ENCODE measurements at places on chromosomes 2 and 18.
A peak's percentile ranks its signal among the peaks of the same experiment; 100 is the strongest.

DNA sequence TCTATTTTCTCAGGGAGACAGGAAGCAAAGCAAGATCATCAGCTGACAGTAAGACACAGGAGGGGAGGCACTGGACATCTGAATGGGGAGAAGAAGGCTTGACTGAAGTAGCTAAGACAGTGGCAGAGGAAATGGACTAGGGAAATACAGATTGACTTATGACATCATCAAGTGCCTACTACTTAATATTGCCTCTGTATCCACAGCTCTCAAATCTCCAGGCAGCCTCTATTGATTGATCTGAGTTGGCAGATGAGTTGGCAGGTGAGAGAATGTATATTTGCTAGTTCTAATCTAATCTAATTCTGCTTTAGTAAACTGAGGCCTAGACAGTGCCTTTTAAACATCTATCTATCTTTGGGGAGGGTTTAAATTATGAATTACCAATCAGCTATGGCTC, 242.1 kb downstream of the SLC8A1 start:
- DNase-seq, result no peak

GRCh38 chr2:213079756-213080155, 71.7 kb downstream of the IKZF2 start:
- DNase-seq, result no peak

DNA sequence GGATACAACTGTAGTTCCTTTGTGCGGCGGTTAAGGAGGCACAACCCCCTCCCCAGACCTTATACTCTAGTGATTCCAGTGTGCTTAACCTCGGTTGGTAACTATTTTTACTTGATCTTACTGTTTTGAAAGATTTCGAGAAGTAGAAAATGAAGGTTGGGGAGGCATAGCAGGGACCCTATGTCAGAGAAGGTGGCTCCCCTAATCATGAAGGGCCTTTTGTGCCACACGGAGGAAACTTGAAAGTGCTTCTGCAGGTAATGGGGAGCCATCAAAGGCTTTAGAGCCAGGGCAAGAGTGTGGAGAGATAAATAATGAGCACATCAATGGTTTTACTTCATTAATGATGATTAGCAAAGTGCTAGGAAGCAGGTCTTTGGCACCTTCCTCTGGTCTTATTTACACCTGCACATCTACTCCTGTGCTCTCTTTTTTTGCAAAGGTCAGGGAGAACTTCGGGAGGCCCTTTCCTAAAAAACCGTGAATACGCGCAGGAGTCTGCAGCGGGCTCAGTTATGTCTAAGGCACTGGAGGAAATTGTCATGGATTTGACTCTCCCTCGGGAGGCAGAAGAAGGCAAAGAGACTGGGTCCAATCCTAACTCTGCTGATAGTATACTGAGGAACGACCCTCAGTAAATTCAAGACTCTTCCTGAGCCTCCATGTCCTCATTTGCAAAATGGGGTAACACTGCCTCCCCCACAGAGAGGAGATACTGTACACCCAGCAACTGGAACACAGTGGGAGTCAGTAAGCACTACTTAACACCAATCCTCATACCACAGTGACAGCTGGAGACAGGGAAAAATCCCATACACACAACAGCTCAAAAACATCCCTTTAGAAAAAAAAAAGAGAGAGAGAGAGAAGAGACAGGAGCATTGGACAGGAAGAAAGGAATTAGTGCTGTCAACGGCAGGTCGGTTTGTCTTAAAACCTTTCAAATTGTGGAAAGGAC, 81.6 kb downstream of the DDX1 start:
- no peak for DNase-seq

DNA sequence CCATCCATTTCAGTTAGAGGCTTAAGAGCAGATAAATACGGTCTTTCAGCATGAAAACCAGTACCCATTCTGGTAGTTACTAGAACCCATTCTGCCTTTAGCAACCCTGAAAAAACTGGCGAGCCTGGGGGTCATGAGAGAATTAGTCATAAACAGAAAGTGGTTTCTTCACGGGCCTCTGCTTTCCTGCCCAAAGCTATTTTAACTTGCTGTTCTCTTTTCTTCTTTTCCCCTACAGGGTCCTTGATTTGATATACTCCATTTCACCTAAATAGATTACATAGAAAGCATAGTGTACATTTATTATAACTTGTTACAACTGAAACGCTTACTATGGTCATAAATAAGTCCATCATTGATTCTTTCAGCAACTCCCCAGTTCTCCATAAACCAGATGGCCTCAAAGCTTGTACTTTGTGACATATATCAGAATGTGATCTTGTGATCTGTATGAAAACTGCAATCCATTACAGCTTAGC, 48.3 kb downstream of the WDFY1 start:
- no peak for DNase-seq

DNA sequence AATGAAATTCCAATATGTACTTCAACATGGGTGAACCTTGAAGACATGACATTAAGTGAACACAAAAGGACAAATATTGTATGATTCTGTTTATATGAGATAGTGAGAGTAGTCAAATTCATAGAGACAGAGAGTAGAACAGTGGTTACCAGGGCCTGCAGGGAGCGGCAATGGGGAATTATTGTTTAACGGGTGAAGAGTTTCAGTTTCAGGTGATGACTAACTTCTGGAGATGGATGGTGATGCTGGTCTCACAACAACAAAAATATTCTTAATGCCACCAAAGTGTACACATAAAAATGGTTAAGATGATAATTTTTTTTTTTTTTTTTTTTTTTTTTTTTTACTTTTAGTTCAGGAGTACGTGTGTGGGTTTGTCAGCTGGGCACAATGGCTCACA, 109.4 kb upstream of the TMEM200C start:
- no peak for DNase-seq

DNA sequence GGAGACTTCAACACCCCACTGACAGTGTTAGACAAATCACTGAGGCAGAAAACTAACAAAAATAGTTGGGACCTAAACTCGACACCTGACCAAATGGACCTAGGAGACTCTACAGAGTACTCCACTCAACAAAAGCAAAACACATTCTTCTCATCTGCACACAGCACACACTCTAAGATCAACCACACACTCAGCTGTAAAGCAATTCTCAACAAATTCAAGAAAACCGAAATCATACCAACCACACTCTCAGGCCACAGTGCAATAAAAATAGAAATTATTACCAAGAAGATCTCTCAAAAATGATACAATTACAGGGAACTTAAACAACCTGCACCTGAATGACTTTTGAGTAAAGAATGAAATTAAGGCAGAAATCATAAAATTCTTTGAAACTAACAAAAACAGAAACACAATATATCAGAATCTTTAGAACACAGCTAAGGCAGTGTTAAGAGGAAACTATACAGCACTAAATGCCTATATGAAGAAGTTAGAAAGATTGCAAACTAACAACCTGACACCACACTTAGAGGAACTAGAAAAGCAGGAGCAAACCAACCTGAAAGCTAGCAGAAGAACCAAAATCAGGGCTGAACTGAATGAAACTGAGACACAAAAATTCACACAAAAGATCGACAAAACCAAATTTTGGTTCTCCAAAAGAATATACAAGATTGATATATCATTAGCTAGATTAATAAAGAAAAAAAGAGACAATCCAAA, 46.3 kb downstream of the RTTN start:
- no peak for DNase-seq

DNA sequence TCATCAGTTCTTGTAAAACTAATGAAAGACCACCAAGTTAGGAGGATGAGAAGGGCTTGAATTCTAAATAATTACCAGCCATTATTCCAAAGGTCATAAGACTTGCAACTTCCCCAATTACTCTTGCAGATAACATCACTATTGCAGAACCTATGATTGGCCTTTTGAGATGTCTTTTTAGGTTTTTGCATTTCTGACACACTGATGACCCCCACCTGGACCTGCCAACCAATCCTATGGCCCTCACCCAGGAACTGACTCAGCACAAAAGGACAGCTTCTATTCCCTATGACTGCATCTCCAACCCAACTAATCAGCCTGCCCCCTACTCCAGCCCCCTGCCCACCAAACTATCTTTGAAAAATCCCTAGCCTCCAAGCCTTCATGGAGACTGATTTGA, 111.5 kb upstream of the COPS8 start:
- no peak for DNase-seq

DNA sequence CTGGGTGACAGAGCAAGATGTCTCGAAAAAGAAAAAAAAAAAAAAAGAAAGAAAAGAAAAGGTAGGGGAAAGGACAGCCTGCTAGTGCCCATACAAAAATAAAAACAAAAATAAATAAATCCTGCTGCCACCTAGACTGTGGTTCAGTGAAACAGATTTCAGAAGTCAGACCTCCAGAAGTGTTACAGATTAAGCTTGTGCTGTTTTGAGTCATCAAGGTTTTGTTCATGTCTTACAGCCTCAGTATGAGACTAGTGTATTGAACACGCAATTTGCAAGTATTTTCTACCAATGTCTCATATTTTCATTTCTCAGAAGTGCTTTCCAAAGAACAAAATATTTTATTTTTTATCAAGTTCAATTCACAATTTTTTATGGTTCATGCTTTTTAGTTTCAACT, 720.4 kb upstream of the GYPC start:
- DNase-seq, result no peak

DNA sequence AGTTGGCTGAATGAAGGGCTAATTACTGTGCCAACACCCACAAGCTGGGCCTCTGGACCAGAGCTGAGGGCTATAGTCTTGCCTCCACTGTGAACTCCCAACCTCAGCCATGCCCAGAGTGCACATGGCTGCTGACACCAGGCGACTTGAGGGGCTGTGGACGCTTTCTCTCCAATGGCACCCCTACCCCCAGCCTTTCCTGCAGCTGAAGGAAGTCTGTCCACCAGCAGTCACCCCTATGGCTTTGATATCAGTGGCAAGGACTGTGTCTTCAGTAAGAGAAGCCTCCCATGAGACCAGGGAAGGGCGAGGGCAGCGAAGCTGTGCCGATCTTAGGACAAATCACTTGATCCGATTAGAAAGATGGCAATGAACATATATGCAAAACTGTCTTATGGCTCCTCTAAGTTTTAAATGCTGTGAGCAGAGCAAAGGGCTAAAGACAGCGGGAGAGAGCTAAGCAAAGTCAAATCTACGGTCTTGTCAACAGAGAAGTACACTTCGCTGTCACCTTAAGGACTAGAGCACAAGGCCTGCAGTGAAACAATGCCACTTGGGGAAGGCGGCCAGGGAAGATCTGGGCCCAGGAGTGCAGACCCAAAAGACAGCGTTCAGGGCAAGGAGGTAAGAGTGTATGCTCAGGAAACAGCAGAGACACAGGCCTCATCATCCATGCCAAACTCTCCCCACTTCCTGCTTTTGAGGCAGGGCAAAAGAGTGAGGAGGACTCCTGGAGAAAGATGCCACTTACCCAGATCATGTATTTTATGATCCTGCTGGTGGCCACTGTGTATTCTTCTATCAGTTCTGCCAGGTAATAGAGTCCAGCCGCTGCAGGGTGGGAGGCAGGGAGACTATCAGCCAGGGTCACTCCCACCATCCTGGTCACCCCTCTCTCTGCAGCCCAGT, 1.5 kb downstream of the TEX261 start:
- no peak for DNase-seq

DNA sequence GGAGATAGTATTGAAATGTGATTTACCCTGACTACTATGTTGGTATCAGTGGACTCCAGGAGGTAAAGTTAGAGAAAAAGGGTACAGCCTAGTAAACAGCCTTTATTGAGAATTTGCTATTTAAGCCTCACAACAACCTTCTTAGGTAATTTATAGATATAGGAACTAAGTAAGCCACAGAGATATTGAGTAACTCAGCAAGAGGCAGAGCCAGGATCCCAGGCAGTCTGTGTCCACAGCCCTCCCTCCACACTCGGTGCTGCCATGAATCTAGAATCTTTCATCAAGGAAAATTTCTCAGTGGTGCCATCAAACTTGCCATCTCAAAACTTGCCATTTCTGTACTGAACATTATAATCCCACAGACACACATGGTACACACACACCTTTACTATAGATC, 170.9 kb downstream of the CAPN13 start:
- no peak for DNase-seq

DNA sequence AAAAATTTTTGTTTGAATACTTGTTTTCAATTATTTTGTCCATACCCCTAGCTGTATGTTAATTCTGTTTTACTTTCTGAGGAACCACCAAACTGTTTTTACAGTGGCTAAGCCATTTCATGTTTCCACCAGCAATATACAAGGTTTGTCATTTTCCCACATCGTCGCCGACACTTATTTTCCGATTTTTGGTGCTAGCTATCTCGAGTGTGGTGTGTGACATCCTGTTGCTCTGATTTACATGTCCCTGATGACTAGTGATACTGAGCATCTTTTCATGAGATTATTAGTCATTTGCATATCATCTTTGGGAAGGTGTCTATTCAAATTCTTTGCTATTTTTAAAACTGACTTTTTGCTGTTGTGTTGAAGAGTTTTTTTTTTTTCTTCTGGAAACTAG, 7.2 kb upstream of the GPC1 start:
- DNase-seq, result no peak

DNA sequence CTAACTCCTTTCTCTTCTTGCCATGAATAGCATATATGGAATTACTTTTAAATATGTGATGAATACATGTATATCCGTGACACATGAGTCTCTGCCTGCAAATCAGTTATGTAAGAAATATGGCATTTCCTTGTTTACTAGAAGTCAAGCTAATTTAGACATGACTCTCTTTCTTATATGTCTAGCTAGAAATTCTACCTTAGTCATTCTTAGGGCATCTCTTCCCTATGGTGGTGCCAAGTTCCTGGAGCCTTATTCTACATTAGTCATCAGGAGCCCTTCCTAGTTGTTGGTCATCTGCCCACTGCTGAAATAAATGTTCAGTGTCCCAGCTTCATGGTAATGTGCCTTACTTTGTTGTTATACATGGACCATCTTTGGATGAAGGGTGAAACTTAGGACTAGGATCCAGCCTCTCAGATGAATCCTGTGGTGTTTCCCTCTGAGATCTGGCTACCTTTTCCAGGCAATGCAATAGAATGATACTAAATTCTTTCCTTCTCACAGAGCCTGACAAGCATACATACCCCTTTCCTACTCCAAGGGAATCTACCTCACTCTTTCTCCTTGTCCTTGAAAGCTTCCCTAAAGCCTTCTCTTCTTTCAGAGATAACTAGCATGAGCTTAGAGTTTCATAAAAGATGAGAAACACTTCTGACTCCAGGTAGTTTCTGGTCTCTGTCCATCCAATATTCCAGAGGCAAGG, 415.3 kb upstream of the VWC2L start:
- peak; percentile 64 for DNase-seq

DNA sequence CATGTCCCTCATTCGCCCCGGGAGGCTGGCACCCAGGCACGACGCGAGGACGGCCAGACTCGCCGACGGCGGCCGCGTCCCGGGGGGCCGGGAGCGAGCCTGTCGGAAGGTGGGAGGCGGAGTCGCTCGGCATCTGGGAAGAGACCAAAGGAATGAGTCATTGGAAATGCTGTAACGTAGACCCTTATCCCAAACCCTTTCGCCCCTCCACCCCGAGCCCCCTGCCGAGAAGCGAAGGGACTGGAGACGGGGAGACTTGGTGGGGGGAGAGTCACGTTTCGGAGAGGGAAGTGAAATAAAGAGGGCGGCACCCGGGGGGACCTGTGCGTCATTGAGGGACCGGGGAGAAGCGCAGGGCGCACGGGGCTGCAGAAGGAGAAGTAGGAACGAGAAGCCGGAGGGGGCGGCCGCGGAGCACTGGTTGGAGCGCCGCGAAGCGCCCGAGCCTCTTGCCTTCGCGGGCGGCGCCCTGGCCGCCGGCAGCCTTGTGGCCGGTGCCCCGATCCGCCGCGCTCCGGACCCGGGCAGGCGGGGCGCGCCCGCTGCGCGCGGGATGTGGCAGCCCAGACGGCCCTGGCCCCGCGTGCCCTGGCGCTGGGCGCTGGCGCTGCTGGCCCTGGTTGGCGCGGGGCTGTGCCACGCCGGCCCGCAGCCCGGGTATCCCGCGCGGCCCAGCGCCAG, at the start of gene EMILIN2:
EMILIN2 (plus strand) TSS at position 371 of the 681 bp plus-strand sequence; CDS start at position 554, 183 bp downstream.
- no peak for DNase-seq

- no peak for DNase-seq
These were observed 28.1 kb upstream of the ACTR3 start for GRCh38 chr2:113861740-113862139.
